ENCODE measurements at places on chromosomes 2 and 18.

GRCh38 chr2:98773907-98774306 is 43.0 kb upstream of the MGAT4A start:
- DNase-seq, result no peak

GRCh38 chr2:9753276-9753600 is 90.0 kb upstream of the TAF1B start:
- peak; percentile 95 for DNase-seq

GRCh38 chr2:71846669-71847291 is 300.9 kb downstream of the CYP26B1 start:
- DNase-seq, result peak; percentile 4

- DNase-seq, result no peak
These were observed 112.1 kb downstream of the GLI2 start for GRCh38 chr2:120847700-120848321.

DNA sequence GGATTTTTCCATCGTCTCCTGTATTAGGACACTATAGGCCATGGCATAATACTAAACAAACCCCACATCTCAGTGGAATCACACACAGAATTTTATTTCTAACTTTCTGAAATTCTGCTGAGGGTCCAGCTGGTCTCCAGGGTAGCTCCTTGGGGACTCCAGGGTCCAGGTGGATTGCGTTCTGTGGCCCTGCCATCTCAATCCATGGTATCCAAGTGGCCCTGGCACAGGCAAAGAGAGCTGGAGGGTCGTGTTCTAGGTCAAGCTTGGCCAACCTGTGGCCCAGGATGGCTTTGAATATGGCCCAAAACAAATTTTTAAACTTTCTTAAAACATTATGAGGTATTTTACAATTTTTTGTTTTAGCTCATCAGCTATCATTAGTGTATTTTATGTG is 134.6 kb downstream of the CTIF start:
- DNase-seq, result no peak

DNA sequence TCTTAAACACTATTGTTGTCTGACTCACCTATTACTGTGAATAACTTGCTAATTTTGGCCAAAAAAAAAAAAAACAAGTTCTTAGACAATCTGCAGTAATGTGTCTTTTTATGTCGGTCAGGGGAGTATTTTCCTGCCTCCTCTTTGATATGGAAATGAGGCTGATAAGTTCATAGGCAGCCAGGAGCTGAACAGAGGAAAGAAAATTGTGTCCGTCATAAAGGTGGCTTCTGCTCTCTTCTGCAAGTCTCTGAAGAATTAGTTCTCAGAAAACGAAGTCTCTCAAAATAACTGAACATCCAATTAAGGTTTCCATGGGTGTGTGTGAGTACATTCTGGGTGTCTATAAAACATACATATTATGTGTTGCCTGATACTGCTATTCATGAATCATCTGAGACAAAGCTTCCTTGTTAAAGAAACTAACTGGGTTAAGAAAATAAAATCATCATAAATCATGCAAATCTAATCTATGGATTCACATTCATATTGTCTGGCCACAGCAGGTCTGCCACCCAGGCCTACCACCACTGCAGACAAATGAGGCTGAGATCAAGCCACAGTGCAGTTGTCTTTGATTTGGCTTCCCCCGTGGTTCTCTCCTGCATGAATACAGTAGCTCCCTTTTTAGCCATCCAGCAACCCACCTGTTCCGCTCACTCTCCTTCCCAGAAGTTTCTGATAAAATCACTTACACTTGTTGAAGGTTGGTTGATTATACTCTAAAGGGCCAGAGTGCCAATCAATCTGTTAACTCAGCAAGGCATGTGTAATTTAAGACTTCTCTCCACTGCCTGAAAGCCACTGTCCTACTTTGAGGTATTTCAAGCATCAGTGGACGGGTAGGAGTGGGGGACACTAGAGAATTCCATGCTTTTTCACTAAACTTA is 19.4 kb upstream of the SP5 start:
- no peak for DNase-seq

- no peak for DNase-seq
These were observed 17.3 kb downstream of the ZBTB7C start for GRCh38 chr18:48391868-48392267.

- DNase-seq, result no peak
These were observed 880.6 kb upstream of the LRATD1 start for GRCh38 chr2:13751955-13752354.

DNA sequence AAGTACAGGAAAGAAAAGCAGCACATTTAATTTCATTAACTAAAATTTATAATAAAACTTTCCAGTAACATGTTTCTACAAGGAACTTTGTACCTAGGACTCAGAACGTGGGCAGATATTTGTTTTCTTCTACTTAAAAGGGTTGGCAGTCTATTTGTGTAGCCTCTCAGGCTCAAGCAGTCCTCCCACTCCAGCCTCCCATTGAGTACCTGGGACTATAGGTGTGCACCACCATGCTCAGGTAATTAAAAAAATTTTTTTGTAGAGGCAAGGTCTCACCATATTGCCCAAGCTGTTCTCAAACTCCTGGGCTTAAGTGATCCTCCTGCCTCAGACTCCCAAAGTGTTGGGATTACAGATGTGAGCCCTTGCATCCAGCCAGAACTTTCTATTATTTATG is 36.8 kb downstream of the UGP2 start:
- DNase-seq, result no peak

- DNase-seq, result peak; percentile 4
These were observed 69.7 kb upstream of the ALK start for GRCh38 chr2:29991086-29991485.

DNA sequence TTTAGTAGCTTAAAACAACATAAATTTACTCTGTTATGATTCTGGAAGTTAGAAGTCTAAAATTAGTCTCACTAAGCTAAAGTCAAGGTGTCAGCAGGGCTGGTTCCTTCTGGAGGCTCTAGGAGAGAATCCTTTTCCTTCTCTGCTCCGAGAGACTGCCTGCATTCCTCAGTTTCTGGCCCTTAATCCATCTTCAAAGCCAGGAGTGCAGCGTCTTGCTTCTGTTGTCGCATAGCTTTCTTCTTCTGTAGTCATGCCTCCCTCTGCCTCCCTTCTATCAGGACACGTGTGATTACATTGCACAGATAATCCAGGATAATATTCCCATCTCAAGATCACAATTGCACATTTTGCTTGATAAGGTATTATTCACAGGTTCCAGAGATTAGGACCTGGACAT is 35.1 kb downstream of the DAPL1 start:
- no peak for DNase-seq

DNA sequence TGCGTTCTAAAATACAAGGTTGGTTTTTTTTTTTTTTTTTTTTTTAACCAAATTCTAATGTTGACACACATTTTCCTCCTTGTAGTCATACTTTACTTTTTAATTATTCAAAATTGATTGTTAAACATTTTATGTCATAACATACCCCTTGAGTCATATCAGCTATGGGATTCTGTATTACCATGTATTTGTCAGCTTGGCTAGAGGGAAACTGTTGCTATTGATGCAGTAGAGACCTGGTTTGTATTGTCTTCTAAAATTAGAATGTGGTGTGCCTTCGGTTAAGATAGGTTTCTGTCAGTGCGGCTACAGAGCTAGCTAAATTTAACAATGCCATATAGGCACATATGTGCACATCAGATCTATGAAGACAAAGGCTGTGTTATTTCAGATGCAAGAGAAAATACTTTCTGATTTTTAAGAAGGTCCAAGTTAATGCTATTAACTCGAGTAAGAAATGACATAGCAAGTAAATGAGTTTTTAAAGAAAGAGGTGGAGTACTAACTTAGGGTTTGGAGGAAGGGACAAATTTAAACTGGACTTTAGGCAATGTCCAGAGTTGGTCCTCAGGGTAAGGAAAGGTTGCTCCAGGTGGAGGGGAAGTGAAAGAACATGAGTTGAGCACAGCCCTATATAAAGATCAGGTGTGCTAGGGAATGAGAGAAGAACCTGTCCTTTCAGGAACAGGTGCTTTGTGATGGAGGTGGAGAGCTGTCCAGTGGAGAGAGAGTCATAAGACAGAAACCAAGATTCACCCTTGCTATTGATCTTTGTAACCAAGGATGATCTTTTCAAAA is 152.3 kb downstream of the PRPF40A start:
- DNase-seq, result no peak

- DNase-seq, result no peak
These were observed 1.8 kb upstream of the SULT6B1 start for GRCh38 chr2:37190290-37190689.
